ENCODE measurements at places on chromosomes 6 and 20. TPM values are rescaled to one million over a fixed set of nuclear protein-coding genes. Genes with fewer than 3 reads are reported as not detected.

DNA sequence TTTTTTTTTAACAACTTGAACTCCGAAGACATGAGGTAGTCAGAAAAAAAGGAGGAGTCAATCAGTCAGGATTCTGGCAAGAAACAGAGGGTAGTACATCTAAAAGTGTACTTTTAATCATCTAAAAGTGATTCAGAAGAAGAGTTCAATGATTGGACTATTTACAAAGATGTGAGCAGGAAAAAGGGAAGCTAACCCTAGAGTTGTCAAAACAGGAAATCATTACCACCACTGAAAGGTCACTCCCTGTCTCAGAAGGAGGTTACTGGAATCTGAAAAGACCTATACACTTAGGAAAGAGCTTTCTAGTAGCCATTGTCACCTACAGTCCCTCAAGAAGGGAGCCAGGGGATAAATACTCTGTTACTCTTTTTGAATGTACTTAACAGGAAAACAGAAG lies 16.7 kb upstream of the LMBRD1 start:
- DNase-seq = no peak

DNA sequence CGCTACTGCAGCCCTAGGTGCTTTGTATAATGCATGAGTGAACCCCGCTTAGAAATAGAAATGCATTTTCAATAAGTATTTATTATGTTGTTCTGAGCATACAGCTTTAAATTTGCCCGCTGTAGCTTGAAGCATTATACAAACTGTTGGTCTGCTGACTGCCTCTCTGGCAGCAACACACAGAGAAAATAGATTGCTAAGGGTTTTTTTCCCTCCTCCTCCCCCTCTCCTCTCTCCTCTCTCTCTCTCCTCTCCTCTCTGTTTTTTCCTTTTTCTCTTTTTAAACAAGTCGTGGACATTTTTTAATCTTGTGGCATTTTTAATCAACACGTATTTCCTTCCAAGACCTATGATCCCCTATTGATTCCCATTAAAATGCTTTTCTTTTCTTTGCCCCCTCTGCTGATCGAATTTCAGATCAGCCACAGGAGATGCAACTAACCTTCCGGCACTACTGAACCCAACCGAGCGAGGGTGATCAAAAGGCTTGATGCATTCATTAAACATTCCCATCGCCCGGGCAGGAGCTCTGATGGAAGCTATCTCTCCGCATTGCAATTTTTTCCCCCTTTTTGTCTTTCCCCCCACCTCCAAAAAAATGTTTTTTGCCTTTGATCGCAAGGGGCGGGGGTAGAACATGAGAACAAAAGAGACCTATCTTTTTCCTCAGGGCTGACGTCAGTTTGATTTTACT lies 90.7 kb upstream of the ARID1B start:
- DNase-seq = peak; percentile 69

C6orf141 gene
- total RNA-seq = 41.3 TPM

ZNF165 gene
- 9.2 TPM for total RNA-seq

DNA sequence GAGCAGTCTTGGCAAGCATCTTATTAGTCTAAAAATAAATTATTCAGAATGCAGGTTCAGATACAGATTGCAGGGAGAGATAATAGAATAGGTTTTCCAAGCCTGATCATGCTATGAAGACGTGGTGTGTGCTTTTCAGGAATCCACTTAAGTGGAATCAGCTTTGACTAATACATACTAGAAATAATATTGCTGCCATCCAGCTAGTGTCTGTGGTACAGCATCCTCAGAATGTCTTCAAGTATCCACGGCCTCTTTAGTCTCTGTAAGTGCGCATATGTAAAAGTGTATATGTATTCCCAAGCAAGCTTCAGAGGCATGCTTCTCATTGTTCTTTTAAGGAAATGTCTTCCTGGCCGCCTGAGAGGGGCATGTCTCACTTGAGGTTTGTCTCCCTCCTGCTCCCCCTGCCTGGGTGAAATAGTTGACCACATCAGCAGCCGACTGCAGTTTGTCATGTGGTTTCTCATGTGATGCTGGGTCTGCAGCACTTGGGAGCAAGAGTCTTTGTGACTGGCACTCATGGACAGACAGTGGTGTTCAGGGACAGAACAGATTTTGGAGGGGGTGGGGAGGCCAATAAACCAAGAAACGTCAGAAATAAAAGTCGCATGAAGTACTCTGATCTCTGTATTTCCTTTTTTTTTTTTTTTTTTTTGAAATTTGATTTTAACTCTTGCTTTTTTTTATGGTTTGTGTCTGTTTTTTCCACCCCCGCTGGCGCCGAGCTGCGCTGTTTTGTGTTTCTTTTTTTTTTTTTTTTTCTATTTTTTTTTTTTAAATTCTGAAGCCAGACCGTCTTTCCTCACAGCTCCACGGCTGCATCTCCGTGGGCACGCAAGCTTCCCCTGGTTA lies 150.8 kb downstream of the PRL start:
- DNase-seq = peak; percentile 17

NEU1 gene
- 31.7 TPM for total RNA-seq

DNA sequence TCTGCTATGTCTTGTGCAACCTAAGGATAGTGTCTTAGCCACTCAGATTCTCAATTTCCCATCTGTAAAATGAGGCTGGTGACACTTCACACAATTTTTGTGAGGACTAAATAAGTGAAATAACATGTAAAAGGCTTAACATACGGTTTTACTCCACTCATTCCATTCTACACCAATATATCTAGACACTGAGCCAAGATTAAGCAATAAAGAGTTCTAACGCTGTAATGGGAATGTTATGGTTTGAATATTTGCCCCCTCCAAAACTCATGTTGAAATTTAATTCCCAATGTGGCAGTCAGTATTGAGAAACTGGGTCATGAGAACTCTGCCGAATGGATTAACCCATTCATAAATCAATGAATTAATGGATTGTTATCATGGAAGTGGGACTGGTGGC lies 301.0 kb downstream of the HACE1 start:
- DNase-seq = no peak

DNA sequence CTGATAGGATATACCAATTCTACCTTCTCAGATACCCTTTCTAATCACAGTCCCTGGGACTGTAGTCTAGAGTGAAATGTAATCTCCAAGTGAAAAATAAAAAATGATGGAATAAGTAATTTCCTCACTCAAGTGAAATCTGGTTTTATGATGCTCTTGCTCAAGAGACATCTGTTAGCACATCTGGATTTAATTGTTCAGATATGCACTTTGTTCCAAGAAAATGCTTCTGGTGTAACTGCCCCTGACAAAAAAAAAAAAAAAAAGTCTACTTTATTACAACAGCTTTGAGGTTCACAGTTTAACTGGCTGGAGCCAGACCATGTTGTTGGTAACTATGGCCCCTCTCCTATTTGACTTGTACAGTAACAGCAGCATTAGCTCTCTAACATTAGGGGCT lies 251.8 kb downstream of the BTBD9 start:
- DNase-seq = no peak

GRCh38 chr6:151068761-151069312 lies 170.9 kb upstream of the AKAP12 start:
- DNase-seq = no peak

ADAM33 gene
- 35.4 TPM for total RNA-seq

DNA sequence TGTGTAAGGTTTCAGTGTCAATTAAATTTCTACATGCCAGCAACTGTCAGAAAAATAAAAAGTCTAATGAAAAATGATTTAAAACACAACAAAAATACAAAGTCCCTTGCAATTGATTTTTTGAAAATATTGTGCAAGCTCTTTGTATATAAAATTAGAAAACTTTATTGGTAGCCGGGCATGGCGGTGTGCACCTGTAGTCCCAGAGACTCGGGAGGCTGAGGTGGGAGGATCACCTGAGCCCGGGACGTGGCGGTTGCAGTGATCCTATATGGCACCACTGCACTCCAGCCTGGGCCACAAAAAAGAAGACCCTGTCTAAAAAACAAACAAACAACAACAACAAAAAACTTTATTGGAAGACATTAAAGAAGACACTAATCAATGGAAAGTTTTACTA lies 6.0 kb upstream of the OVOL2 start:
- no peak for DNase-seq

- DNase-seq = peak; percentile 90
Observed at GRCh38 chr6:35691027-35691824, 2.5 kb upstream of the FKBP5 start.

DNA sequence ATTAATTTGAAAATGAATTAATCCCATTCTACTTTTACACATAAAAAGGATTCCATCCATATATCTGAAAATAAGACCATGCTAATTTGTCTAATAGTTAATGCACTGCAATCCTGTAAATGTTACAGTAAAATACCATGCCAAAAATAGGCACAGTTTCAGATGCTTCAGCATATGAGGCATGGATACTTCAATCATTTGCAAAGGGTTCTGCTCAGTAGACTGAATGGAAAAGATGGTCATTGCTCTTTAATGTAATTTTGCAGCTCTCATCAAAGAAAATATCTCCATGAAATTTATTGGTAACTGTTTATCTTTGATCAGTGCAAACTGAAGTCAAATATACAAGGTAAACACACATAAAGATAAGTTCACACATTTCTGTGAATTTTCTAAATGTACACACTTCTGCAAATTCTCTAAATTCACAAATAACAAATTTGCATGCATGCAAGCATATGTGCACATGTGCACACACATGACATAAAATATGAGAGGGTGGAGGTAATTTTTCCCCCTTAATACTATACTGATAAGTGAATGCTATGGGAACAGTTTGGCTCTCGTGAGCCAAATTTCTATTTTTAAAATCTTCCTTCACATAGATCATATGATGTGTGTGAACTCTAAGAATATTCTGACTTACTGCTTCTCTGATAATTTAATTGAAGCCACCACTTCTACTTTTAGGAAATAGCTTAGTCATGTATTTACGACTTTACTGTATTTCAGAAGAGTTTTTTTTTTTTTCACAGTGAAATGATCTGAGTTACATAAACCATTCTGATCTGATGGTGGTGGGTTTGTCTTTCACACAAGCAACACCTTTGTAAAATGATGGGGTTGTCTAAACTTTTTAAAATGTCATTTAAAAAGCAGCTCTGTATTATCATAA lies 996.8 kb upstream of the CITED2 start:
- DNase-seq = no peak

NKX2-2 gene
- total RNA-seq = not detected

DNA sequence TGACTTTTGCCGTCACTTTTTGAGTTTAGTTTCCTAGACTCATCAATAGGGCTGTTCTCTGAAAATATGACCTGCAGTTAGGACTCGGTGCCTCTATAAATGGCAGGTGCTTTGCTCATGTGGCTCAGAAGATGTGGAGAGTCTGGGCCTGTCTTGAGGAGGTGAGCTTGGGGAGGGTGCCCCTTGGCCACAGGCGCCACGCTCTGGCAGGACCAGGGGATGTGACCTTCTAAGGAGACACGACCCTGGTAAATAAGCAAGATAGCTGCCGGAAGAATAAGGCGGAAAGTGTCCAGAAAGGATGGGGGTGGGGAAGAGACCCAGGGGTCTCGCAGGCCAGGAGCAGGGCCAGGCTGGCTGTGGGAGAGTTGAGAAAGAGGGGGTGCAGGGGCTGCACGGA lies 46.6 kb downstream of the TMEM242 start:
- DNase-seq = no peak

HAO1 gene
- total RNA-seq = 0.16 TPM

DNA sequence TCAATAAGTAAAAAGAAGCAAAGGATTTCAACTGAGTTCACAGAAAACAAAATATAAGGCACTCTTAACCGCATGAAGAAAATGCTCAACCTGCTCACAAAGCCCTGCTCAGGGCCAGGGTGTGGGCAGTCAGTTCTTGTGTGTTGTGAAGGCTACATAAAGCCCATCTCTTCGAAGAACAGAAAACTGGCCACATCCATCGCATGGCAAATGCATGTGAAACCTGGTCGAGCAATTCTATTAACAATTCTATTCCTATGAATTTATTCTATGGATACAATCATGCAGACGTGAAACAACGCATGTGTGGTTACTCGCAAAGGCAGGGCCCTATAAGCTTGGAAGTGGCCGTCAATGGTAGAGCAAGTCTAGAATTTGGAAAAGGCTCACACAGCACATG lies 110.5 kb downstream of the PSMB1 start:
- no peak for DNase-seq

- DNase-seq = no peak
Observed at GRCh38 chr20:37573626-37574198, 46.0 kb upstream of the BLCAP start.

- peak; percentile 43 for DNase-seq
Observed at GRCh38 chr20:34363465-34364222, 571 bp downstream of the ITCH start.

PSMA7 gene
- 203 TPM for total RNA-seq

SPTLC3 gene
- total RNA-seq = 9.8 TPM

GRCh38 chr20:63890616-63891015 lies 4.3 kb upstream of the DNAJC5 start:
- DNase-seq = no peak

GRCh38 chr6:127786109-127786508 lies 114.7 kb downstream of the THEMIS start:
- no peak for DNase-seq
